Activated T-cell treated with anti-CD3 and anti-CD28 coated beads, Interleukin-2, amount 50 U/mL, for 48 hours (primary cell): ENCODE measurements at places on chromosomes 6 and 20.

DNA sequence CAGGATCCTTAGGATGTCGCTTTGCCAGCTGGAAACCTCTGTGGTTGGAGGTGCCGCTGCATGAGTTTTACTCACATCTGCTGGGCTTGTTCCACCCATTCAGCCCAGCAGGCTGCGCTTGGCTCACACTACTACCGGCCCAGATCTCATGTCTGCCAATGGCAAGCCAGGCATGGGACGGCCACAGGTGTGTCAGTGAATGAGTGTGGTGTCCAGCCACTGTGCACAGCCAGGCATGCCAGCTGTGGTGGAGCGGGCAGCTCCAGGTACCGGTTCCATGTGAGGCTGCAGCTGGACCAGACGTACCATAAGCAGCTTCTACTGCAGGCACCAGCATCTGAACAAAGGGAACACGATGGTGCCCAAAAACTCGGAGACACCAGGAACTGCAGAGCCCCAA, 33.1 kb upstream of the ASF1A start:
- DNase-seq = no peak

DNA sequence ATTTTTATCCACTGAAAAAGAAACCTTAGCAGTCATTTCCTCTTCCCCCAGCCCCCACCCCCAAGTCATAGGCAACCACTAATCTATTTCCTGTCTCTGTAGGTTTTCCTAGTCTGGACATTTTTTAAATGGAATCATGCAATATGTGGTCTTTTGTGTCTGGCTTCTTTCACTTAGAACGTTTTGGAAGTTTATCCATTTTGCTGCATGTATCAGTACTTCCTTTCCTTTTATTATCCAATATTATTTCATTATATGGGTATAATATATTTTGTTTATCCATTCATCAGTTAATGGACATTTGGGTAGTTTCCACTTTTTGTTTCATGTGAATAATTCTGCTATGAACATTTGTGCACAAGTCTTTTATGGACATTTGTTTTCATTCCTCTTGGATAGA, 99.3 kb upstream of the BMP5 start:
- no peak for DNase-seq

GRCh38 chr20:60060593-60060992, 102.4 kb downstream of the CDH26 start:
- no peak for DNase-seq

- DNase-seq = peak; percentile 89
These were observed 6.6 kb upstream of the GUCA1A start for GRCh38 chr6:42166444-42167141.
